Fibroblast of skin of abdomen (primary cell): ENCODE measurements at places on chromosomes 7 and 10.

DNA sequence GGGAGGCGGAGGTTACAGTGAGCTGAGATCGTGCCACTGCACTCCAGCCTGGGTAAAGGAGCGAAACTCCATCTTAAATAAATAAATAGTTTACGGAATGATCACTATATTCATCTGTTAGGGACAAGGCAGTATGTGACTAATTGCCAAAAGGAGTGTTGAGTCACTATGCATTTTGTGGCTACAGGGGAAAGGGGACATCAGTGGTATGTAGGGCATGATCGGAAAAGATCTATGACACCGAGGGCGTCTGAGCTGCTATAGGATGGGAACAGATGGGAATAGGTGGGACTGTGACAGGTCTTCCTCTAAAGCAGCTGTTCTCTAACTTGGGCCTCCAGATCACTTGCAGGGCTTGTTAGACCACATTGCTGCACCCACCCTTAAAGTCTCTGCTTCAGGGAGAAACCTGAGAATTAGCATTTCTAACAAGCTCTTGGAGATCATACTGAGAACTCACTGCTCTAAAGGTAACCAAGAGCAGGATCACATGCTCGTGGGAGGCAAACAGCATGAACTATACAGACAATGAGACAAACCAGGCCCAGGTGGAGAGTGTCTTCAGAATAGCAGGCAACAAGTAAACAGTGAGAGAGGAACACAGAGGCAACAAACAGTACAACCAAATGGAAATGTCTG lies 65.1 kb upstream of the ITGA8 start:
- no peak for DNase-seq

- peak; percentile 17 for DNase-seq
Measured at GRCh38 chr10:75717126-75717916, 285.9 kb downstream of the LRMDA start.

- DNase-seq: no peak
Measured at GRCh38 chr7:126605553-126605952, 647.2 kb downstream of the GRM8 start.

- no peak for DNase-seq
Measured at GRCh38 chr7:86667732-86668131, 24.0 kb downstream of the GRM3 start.

DNA sequence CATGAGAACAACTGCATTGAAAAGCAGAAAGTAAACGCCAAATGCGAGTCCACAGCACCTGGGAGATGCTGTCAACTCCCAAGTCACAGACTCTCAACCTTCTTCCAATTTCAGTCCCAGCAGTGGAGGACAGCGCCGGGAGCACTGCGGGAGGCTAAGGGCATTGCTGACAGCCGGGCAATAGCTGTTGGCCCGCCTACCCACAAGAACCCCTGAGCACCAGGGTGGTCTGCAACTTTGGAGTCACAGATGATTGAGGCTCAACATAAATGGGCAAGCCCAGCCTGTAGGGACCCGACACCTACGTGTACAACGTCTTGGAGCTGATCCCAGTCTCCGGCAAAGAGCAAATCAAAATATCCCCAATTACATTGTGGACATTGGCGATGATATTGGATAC lies 262.9 kb downstream of the TCERG1L start:
- DNase-seq: no peak

- DNase-seq: no peak
Measured at GRCh38 chr7:150953061-150953997, 24.8 kb downstream of the KCNH2 start.

DNA sequence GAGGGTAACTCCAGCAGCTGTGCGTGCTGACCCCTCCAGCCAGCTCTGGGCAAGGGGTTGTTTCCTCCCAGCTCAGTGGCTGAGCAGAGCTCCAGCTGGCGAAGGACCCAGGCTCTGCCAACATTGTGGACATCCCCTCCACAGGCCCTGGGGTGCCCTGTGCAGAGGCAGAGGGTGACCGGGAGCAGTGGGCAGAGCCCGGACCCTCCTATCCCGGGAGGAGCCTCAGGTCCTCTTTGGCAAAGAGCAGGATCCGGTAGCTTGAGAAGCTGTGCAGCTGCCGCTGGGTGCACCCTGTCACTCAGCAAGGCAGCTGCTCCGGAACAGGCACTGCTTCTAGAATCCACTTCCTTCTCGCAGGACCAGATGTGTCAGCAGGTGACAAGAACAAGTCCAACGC lies 175.9 kb downstream of the EBF3 start:
- no peak for DNase-seq

DNA sequence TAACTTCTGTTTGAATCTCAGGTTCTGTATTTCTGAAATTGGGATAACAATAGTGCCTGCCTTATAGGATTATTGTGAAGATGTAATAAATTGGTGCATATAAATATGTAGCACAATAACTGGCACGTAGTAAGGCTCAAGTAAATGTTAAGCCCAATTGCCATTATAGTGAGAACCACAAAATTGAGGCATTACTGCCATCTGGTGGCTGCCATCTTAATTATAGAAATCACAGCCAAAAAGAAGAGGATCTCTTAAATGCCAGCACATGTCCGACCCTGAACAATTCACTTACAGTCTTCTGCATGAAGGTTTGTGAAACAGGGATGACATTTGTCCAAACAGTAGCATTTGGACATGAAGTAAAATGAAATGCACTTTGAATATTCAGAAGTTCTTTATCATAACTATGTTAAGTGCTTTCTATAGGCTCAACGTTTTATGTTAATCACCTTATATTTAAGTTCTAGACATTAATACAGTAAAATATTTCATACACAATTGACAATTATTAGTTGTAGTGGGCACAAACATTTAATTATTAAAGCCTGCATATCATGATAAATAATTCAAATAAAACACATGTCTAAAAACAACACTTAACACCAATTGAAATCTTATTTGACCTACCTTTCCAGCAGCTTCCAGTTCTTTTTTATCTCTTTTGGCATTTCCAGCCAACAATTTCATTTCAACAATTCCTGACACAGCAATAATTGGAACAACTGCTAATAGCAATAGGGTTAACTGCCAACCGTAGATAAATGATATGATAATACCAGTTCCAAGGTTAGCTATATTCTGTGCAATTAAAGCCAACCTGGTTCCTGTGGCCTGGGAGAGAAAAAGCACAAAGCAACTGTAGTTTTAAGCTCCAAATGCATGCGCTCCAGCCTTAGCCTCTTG lies 58.5 kb downstream of the ABCB4 start:
- DNase-seq: peak; percentile 62

DNA sequence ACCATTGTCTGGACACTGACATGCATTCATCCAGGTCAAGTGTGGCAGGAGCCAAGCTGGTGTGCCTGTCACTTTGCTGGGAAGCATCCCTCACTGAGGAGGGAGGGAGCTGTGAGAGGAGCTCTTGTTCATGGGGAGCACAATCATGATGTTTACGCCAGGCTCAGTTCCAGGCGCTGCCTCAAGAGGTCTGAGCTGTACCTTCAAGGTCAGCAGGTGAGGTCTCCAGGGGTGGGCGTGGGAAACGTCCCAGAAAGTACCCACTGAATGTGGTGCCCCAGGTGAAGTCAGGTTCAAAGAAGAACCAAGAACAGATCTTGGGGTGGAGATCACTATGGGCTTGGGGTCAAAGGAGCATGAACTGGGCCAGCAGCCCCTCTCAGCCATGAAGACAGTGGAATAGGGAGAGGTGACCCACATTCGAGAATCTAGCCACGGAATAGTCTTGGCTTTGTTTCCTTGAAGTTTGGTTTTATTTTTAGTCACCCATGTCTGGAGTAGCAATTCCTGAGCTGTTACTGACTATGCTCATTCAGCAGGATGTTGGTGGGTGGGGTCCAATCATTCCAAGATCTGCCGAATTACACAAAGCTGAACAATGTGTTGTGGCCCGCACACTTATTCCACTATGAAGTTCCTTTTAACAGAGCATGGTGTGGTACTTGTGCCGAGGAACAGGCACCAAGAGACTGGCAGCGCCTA lies 29.3 kb downstream of the NPS start:
- DNase-seq: no peak

DNA sequence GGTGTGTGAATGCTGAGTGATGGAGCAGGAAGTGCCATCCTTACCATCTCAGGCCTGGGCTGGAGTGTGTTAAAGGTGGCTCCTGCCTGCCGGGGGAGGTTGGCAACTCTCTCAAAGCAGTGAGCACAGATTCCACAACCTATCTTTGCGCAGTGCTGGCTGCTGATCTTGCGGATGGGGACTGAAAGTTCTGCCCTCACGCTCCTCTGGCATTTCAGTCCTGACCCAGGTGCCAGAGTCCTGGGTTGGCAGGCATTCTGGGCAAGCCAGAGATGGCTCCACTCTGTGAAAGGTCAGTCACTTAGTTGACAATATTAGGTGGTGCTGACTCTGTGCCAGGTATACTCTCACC lies 315.5 kb downstream of the RPS24 start:
- DNase-seq: no peak

- no peak for DNase-seq
Measured at GRCh38 chr10:91955114-91955513, 31.5 kb downstream of the BTAF1 start.

GRCh38 chr7:5370454-5371353 lies 52.9 kb downstream of the TNRC18 start:
- no peak for DNase-seq

- DNase-seq: no peak
Measured at GRCh38 chr7:123864436-123864835, 19.5 kb downstream of the HYAL4 start.

DNA sequence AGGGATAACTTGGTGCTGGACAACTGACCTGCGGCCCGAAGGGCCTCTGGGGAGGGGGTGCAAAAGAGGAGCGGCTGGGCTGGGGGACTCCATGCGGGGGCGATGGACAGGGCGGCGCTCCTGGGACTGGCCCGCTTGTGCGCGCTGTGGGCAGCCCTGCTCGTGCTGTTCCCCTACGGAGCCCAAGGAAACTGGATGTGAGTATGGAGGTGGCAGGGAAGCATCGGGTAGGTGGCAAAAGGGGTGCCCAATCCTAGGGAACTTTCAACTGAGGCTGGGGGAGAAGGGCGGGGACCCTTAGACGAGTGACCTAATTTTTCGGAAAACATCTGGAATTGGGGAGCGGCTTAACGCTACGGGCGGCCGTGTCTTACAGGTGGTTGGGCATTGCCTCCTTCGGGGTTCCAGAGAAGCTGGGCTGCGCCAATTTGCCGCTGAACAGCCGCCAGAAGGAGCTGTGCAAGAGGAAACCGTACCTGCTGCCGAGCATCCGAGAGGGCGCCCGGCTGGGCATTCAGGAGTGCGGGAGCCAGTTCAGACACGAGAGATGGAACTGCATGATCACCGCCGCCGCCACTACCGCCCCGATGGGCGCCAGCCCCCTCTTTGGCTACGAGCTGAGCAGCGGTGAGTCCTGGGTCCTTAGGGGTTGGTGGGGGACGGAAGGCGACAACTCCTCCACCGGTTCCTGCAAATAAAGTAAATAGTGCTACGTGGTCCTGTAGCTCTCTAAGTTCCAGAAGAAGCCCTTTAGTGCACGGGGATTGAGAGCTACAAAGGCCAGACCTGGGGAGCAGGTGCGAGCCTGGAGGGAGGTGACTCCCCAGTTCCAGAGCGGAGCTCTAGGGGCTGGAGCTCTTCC lies 622 bp downstream of the WNT16 start:
- no peak for DNase-seq

GRCh38 chr7:88759230-88760135 lies at the start of gene ZNF804B:
TSS of gene ZNF804B (plus strand) at chr7:88759700. CDS start at chr7:88759977, 277 bp downstream.
- DNase-seq: no peak

- peak; percentile 71 for DNase-seq
Measured at GRCh38 chr7:158684329-158684728, 20.3 kb downstream of the NCAPG2 start.

GRCh38 chr10:25666276-25666675 lies 267.8 kb upstream of the MYO3A start:
- DNase-seq: no peak

DNA sequence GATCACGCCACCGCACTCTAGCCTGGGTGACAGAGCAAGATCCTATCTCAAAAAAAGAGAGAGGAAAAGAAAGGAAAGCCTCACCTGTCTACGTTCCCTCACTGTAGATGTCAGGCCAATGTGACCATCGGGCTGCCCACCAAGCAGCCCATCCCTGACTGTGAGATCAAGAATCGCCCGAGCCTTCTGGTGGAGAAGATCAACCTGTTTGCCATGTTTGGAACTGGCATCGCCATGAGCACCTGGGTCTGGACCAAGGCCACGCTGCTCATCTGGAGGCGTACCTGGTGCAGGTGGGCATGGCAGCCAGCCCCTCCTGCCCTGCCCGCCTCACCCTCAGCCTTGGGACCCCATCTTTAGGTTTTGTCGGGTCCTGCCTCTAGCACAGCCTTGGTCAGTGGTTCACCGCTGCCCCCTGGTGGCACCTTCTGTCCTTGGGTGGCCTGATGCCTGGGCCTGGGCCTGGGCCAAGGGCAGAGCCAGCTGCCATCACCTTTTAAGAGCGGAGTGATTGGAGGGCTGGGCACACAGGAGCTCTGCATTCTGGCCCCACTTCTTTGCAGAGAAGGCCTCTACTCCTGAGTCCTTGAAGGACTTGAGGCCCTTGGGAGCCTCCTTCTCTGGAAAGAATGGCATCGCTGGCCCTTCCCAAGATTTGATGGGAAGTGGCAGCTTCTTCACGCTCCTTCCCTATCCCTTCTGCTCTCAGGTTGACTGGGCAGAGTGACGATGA lies 14.4 kb upstream of the AHCYL2 start:
- peak; percentile 31 for DNase-seq

GRCh38 chr10:30538086-30538485 lies 91.5 kb downstream of the LYZL2 start:
- peak; percentile 63 for DNase-seq

DNA sequence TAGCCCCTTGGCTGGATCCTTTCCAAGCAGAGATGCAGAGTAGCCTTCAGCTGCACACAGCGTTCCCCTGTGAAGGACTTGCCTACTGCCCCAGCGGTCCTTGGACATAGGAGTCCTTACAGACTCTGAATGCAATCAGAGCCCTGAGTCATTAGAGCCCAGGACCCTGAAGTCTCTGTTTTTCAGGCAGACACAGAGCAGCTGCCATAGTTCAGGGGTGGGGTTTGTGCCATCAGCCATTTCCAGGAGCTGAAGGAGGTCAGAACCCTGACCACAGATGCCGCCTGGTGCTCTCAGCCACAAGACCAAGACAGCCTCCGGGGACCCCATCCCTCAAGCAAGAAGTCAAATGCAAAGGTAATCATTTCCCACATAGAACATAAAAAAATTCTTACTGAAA lies 32.8 kb upstream of the WDFY4 start:
- DNase-seq: no peak

GRCh38 chr10:36606234-36606839 lies 519.1 kb upstream of the ANKRD30A start:
- DNase-seq: no peak

DNA sequence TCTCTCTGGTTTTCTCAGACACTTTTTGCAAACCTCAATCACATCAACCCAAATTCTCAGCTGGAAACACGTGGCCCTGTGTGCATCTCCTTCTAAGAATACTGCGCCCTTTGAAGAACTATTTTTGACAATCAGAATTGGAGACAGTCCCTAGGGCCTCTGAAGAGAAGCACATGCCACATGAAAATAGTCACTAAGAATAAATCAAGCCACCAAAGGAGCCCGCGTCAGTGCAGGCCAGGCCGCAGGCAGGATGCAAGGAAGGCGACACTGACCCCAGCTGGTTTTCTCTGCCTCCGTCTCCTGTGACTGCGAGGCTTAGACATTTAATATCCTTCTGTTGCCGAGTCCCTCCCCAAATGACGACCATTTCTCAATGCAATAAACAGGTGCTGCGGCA lies 88.0 kb upstream of the ADAM12 start:
- peak; percentile 53 for DNase-seq

- no peak for DNase-seq
Measured at GRCh38 chr7:44189286-44189992, at the start of gene GCK. TSS of gene GCK (minus strand) at chr7:44189439. CDS start at chr7:44188953, 486 bp downstream.

- peak; percentile 95 for DNase-seq
Measured at GRCh38 chr7:55538538-55538937, 33.8 kb downstream of the VOPP1 start.

- no peak for DNase-seq
Measured at GRCh38 chr7:95997632-95998031, 225.3 kb downstream of the DYNC1I1 start.

- peak; percentile 88 for DNase-seq
Measured at GRCh38 chr7:44639671-44640321, 33.4 kb downstream of the OGDH start.
